ENCODE measurements at places on chromosomes 5 and 9. TPM values are rescaled to one million over a fixed set of nuclear protein-coding genes. Genes with fewer than 3 reads are reported as not detected.

DNA sequence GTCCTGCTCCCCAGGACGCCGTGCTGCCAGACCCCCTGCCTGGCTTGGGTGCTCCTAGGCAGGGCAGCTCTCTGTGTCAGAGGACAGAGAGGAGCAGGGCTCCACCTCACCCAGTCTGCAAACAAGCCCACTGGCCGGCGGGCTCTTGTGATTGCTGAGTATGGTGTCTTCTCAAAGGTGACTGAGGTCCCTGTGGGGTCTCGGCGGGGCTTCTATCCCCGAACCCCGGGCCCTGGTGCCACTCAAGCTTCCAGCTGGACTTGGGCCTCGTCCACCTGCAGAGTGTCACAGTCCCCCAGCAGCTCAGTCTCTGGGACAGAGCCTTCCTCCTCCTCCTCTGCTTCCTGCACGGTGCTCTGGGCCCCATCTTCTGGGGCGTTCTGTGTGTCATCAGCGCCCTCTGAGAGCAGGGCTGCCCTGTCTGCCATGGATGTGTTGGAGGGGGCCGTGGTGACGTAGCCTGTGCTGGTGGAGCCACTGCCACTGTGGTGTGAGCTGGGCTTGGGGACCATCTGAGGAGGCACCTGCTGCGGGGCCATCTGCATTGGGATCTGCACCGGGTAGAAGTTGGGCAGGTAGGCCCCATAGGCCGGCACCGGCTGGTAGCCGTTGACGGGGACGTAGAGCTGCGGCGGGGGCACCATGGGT is 226.5 kb downstream of the ROR2 start:
- H3K4me3 ChIP-seq, result no peak overlapping the region
- H3K27me3 ChIP-seq, result no peaks in the 10 kb centered on the region
- H3K4me1 ChIP-seq, result no peaks in the 10 kb centered on the region
- DNase-seq, result no peak
- H3K27ac ChIP-seq, result no peak overlapping the region
- no peaks in the 10 kb centered on the region for H3K36me3 ChIP-seq

DNA sequence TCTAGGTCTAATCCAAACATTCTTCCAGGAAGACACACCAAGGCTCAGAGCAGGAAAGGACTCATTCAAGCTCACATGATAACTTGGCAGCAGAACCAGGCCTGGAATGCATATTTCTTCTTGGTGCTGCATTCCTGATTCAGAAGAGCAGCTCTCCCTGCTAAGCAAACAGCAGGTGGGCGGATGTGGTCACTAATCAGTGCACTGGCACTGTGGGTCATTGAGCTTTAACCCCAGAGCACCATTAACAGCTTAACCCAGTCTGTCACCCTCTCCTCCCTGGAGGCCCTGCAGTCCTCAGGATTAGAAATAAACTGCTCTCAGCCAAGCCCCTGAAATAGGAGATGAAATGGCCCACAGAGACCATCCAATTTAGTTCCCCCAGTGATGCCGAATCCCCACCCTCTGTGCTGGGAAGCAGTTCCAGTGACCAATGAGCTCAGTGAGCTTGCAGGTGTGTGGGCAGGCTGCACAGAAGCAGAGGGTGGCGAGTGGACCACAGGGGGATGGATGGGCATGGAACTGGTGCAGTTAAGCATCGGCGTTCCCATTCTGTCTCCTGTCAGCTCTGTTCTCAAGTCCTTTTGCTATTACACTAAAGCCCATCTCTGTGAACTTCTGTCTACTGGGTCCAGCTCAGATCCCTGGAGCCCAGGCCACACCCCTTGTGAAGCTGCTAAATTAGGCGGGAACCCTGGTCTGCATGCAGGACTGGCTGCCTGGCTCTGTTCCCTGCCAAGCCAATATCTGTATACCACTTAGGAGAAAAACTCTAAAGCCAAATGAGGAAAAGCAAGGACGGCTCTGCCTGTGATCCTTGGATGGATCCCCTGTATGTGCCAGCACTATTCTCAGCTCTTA is 16.6 kb upstream of the MEGF9 start:
- no peak overlapping the region for H3K27ac ChIP-seq
- H3K36me3 ChIP-seq, result no peaks in the 10 kb centered on the region
- H3K27me3 ChIP-seq, result no peaks in the 10 kb centered on the region
- DNase-seq, result no peak
- H3K4me1 ChIP-seq, result no peaks in the 10 kb centered on the region

The ATP10B gene
- total RNA-seq, result 162 TPM

- H3K36me3 ChIP-seq, result no peaks in the 10 kb centered on the region
- DNase-seq, result no peak
- no peaks in the 10 kb centered on the region for H3K4me1 ChIP-seq
- H3K27me3 ChIP-seq, result peaks cover 3% of the 10 kb centered on the region
- H3K27ac ChIP-seq, result no peak overlapping the region
These were observed 7.6 kb downstream of the GFI1B start for GRCh38 chr9:132986114-132986513.

GRCh38 chr5:79025054-79025472 is 40.0 kb upstream of the ARSB start:
- H3K27ac ChIP-seq, result no peak overlapping the region
- H3K4me3 ChIP-seq, result peak overlapping the region; percentile 9
- H3K27me3 ChIP-seq, result no peaks in the 10 kb centered on the region
- H3K4me1 ChIP-seq, result no peaks in the 10 kb centered on the region
- DNase-seq, result peak; percentile 61

The DMRTA1 gene
- total RNA-seq, result 1.6 TPM

GRCh38 chr5:6459896-6460295 is 11.2 kb downstream of the UBE2QL1 start:
- no peaks in the 10 kb centered on the region for H3K4me1 ChIP-seq
- H3K4me3 ChIP-seq, result no peak overlapping the region
- no peaks in the 10 kb centered on the region for H3K36me3 ChIP-seq
- H3K27ac ChIP-seq, result no peak overlapping the region

The TICAM2 gene
- 2.4 TPM for total RNA-seq

GRCh38 chr5:82111191-82111590 is 139.4 kb downstream of the ATG10 start:
- DNase-seq, result no peak
- H3K4me1 ChIP-seq, result peaks cover 3% of the 10 kb centered on the region
- no peak overlapping the region for H3K27ac ChIP-seq
- H3K36me3 ChIP-seq, result no peaks in the 10 kb centered on the region
- H3K27me3 ChIP-seq, result no peaks in the 10 kb centered on the region
